ENCODE measurements at places on chromosomes 11 and 22.

- DNase-seq, result peak; percentile 13
Measured at GRCh38 chr11:64384981-64385944, 26.3 kb downstream of the RPS6KA4 start.

DNA sequence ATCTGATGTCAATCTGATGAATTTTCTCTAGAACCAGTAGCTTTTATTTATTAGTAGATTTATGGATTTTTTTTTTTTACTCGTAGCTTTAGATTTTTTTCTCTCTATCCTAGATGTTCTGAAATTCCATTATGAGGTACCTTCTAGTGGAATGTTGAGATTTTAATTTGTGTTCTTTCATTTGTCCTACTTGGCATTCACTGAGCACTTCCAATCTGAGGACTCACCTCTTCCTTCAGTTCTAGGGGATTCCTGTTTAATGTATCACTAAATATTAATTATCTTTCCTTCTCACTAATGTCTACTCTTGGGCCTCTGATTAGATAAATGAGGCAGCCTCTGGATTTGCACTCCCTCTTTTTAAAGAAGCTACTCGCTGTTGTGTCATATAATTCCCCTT, 40.2 kb upstream of the WNT7B start:
- DNase-seq, result no peak

DNA sequence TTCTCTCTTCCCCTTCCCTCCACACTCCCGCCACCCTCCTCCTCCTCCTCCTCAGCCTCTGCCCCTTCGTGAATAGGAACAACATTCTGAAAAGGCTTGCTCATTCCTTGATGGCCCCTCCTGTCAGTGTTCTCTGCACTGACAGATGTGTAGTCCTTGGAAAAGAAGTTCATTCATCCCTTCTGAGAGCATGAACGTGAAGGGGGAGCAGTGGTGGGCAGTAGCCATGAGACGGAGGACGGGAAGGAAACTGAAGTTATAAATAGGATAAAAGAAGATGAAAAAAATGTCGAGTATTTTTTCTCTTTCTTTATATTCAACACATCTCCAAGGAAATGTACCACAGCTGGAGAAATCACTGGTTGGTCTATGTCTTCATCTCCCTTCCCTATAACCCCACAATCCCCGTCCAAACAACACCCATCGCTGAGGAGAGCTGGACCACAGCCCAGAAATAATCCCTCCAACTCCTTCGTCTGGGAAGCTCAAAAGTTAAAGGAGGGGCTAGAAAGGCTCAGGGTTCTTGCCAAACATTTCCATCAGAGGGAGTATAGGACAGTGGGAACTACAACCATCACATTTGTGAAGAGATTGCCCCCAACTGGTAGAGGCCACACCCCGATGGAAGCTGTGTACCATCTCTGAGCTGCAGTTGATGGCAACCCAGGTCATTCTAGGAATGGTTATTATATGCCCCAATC, 33.5 kb downstream of the ETS1 start:
- no peak for DNase-seq

- no peak for DNase-seq
Measured at GRCh38 chr11:18527512-18527911, 770 bp upstream of the TSG101 start.

DNA sequence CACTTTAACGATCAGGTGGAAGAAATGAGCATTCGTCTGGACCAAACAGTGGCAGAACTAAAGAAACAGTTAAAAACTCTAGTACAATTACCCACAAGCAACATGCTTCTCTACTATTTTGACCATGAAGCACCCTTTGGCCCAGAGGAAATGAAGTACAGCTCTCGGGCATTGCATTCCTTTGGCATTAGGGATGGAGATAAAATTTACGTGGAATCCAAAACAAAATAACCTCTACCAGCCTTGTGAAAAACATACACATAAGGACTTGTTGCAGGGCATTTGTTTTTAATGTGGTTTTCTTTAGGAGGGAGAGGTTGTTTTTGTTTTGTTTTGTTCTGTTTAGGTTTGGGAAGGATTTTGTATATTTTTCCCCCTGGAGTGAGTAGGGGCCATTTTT, 14.2 kb upstream of the TECTA start:
- DNase-seq, result no peak

GRCh38 chr11:88104408-88104807, 70.8 kb downstream of the RAB38 start:
- DNase-seq, result no peak

DNA sequence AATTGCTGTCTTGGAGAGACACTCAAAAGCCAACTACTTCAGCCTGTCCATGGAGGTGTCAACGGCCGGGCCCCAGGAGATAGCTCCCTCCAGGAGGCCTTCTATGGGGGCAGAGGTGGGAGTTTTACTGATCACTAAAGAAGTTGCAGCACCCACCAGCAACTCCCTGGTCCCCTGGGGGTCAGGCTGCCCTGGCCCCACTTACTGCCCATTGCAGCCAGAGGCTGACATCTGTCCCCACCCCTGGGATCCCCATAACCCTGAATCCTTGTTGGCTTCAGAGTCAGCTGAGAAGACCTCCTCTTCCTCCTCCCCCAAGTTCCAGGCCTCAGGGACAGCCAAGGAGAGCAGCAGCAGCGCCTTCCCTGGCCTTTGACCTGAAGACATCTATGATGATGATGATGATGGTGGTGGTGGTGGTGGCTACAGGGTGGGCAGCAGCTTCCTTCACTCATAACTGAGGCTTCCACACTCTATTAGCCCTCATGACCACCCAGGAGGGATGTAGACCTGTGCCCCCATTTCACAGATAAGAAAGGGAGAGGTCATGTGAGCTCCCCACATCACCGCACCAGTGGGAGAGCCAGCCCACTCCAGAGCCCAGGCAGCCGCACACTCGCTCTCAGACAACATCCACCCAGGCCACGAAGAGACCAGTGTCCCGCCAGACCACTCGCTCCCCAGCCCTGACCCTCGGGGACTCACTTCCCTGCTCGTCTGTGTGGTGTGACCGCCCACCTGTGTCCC, 43.8 kb upstream of the FGF3 start:
- DNase-seq, result no peak

DNA sequence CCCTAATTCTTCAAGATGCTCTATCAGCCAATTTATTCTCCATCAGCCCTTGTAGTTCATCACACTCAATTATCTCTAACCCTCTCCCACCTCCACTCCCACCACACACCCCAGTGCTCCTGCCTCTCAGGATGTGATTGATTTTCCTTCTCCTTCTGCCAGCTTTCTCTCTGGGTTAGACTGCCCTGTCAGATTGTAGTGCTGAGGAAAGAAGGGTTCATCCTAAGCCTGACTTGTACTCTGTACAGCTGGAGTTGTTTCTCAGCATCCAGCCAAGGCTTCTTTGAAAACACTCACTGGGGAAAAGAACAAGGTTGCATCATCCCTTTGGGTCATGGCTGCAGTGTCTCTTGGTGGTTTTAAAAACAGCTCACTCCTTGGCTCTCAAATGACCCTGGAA, 61.2 kb downstream of the CECR2 start:
- DNase-seq, result no peak

GRCh38 chr22:32073823-32074380, 30.8 kb downstream of the SLC5A1 start:
- no peak for DNase-seq

DNA sequence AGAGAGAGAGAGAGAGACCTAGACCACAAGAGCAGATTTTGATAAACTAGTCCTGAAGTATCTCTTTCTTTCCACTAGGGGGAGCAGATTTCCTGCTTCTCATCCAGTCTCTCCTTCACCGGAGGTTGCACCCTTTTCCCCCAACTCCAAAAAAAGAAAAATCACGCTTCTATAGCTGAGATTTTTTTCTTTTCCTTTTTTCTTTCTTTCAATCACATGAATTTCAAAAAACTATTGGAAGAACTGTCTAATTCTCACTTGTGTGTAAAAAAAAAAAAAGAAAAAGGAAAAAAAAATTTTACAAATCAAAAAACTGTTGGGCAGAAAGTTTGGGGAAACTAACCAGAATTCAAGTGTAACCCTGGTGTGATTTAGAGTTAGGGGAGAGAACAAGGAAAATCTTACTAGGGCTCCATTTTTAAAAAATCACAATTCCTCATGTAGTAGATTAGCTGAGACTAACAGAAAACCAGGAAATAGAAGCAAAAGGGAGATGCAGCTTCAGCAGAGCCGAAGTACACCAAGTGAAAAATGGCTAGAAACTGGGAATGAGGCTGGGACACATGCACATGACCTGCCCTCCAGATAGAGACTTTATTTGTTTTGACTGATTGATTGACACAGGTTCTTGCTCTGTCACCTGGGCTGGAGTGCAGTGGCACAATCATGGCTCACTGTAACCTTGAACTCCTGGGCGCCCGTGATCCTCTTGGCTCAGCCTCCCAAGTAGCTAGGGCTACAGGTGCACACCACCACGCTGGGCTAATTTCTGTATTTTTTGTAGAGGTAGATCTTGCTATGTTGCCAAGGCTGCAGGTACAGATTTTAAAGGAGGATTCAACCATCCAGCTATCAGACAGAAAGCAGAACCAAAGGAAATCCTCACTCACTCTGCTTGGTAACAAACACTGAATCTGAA, 27.1 kb downstream of the SDHD start:
- no peak for DNase-seq

DNA sequence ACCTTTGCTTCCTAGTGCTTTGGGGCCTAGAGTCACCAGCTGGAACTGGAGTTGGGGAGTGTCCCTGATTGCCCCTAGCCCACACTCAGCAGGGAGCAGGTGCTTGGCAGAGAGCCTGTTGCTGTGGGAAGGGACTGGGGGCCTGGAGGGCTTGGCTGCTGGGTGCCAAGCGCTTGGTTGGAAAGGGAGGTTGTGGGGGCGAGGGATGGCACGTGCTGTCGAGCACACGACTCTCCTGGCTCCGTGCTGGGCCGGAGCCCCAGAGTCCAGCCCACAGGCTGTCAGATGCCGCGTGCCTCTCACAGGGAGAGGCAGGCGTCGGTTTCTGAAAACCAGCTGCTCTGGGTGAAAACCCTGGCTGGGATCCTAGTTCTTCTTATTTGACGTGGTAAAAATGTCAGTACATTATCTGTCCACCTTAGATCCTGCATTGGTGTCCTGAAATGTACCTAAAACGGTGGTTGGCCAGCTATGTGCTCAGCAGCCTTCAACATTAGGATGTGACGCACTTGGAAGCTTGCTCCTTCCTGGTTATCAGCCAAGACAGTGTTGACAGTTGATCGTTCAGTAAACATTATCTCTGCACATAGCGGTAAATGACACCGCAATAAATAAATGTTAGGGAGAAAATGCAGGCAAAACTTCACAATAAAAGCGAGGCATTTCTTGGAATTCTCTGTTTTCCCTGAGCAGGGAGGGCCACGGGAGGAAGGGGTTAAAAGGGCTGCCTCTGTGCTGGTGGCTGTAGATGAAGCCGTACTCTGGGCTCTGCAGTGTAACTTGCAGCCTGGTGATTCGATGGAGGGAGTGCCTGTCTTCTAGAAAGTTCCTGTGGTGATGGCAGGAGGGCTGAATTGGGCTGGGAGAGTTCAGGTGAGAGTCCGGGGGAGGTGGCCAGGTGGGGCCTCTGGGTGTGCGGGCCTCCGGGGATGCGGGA, 29.2 kb downstream of the GRAMD4 start:
- DNase-seq, result no peak
